Hematopoietic multipotent progenitor cell treated with erythropoietin and hydrocortisone succinate and interleukin-3 and kit ligand, for 6 days (in vitro differentiated cells): ENCODE measurements at places on chromosomes 11 and 22.

DNA sequence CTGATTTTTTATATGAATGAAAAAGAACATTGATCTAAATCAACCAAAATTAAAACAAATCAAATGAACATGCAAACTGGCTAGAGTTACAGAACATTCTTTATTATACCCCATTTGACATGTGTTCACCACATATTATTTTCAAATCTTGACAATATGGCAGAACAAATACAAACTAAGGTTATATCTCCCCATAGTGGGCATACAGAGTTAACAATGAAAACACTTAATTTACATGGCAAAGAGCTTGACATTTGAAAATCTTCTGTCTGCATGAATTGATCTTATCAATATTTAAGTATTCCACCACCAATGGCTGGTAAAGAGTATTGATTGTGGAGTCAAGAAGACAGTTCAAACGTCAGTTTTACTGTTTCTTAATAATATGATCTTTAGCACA, 197.9 kb upstream of the ANO3 start:
- no peak for DNase-seq

GRCh38 chr22:47686594-47687345, 924.3 kb downstream of the TBC1D22A start:
- DNase-seq, result no peak

DNA sequence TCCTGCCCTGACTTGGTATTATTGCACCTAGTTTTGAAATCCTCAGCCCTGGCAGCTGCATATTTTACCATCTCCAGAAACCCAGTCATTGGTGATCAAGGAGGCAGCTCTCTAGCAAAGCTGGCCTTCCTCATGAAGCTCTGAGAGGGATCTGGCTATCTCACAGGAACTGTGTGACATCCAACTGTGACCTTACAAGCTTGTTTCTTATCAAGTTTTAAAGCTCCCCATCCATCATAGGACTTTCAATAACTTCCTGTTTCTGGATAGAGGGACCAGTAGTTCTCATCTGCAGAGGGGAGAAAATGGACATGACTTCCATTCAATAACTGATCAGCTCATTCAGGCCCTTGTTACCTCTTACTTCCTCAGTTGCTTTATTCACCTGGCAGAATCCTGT, 18.2 kb downstream of the CALCA start:
- no peak for DNase-seq

- no peak for DNase-seq
These were observed 478.3 kb upstream of the ISX start for GRCh38 chr22:34587357-34588356.

DNA sequence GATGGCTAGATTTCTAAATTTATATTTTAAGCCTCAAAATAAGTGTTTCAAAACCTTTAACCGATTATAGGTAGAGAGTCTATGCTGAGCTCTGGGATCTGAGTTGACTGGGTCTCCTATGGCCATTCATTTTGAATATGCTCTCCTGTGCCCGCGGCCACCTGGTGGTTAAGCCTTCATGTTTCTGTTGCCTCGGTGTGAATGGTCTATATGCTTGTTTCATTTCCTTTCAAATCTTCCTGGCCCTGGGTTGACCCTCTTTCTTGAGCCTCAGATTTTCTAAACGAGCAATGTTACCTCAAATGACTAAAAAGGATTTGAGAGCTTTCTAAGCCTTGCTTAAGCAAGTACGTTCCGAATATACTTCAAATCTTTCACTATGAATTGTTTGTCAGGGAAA, 789.4 kb upstream of the KIRREL3 start:
- DNase-seq, result peak; percentile 45

- DNase-seq, result no peak
These were observed 4.8 kb downstream of the KIAA0930 start for GRCh38 chr22:45235851-45236342.

- DNase-seq, result no peak
These were observed 40.9 kb downstream of the ZC3H12C start for GRCh38 chr11:110134110-110134509.

GRCh38 chr11:105979997-105980703, 41.9 kb downstream of the MSANTD4 start:
- no peak for DNase-seq

DNA sequence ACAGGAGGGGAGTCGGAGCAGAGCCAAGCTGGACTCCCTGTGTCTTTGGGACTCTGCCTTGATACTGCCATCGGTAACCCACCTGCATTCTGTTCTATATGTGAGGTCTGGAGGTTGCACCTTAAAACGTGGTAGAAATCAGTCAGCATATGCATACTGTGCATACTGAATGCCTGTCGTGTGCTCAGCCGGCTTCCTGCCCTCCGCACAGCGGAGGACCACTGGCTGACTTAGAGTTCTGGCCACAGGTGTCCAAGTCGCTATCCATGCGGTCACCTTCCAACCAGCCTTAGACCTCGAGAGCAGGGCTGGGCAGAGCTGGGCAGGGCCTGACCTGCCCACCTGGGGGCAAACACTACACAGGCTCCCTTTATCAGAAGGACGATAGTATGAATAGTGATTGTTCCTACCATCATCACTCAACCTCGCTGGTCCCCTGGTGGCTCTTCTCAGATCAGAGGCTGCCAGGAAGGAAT, 3.8 kb downstream of the TBC1D10C start:
- DNase-seq, result no peak

- no peak for DNase-seq
These were observed 781 bp upstream of the TEF start for GRCh38 chr22:41380993-41381328.

- no peak for DNase-seq
These were observed 55.2 kb downstream of the PDE3B start for GRCh38 chr11:14698771-14699170.

DNA sequence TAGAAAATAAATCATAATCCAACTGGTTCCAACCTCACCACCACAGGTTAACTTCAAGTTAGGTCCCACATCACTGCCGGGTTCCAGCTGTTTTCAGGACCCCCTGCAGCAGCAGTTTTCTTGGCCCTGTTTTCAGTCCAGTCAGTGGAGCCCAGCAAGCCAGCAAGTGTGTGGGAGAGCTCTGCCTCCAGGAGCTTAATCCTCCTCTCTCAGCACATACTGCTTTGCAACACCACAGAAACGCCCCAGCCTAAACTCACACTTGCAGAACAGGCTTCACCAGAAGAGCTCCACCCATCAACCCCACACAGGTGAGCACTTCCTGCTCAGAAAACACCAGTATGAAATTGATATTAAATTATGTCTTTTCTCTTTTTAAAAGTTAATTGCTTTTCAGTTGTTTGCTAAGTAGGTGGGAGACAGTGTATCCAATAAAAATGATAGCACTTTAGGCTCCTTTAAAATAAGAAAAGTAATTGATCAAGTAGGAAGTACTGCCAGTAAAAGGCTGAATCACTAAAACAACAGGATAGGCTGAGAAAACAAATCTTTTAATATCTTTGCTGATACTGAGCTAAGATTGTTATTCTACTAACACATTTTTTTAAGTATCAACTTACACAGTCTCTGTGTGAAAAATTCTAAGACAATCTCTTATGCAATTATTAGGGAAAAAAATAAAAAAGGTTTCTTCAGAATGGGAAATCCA, 81.5 kb upstream of the TP53AIP1 start:
- DNase-seq, result no peak

DNA sequence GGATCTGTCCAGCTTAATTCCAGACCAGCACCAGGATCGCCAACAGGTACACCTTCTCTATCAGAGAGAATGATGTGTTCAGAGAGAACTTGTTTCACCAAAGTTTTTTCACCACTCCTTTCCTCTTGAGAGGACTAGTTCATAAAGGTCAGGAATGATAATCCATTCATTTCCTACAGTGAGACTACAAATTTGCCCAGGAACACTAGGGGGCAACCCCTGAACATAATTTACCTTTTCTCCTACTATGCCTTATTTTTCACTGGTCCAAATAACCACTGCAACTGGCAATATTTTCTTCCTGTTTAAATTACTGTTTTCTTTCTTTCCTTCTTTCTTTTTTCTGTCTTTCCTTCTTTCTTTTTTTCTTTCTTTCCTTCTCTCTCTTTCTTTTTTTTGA, 22.5 kb downstream of the CAVIN3 start:
- peak; percentile 37 for DNase-seq

- no peak for DNase-seq
These were observed 63.4 kb downstream of the KCNJ1 start for GRCh38 chr11:128803449-128804245.

- DNase-seq, result no peak
These were observed 114.4 kb downstream of the FBXO7 start for GRCh38 chr22:32589007-32589406.

- DNase-seq, result no peak
These were observed 14.5 kb downstream of the XNDC1N start for GRCh38 chr11:71913756-71914526.

- peak; percentile 45 for DNase-seq
These were observed 21.0 kb downstream of the SLC22A12 start for GRCh38 chr11:64611869-64612646.

GRCh38 chr22:39097098-39098020, at the start of gene APOBEC3H:
TSS of gene APOBEC3H (plus strand) at chr22:39097244. CDS start at chr22:39100279, 3,035 bp downstream.
- DNase-seq, result peak; percentile 76

- DNase-seq, result no peak
These were observed 738.6 kb downstream of the BRD1 start for GRCh38 chr22:49088801-49089791.

DNA sequence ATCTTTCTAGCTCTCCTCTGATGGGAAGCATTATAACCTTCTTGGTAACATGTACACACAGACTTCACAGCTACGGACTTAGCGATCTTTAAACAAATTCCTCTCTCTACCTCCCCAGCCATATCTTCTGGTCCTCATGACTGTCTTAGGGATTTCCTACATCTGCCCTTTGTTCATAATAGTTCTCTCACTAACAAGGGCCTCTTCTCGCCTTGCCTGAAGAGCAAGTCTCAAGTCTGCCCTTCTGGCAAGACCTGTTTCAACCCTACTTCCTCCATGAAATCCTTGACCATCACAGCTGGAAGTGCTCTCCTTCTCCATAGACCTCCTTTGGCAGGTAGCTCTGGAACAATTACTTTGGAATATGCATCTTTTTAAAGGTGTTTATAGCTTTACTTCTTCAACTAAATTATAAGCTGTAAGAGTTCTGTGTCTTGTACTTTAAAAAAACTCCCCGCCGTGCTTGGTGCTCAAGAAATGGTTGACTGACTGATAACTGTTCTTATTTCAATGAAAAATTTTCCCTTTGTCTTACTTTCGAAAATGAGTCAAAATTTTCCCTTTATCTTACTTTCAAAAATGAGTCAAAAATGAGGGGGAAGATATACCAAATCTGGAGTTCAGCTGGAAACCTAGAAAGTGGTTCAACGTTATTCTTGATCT, 34.7 kb downstream of the SNX19 start:
- no peak for DNase-seq

- DNase-seq, result no peak
These were observed 216.1 kb upstream of the ZBED5 start for GRCh38 chr11:11073996-11074395.

DNA sequence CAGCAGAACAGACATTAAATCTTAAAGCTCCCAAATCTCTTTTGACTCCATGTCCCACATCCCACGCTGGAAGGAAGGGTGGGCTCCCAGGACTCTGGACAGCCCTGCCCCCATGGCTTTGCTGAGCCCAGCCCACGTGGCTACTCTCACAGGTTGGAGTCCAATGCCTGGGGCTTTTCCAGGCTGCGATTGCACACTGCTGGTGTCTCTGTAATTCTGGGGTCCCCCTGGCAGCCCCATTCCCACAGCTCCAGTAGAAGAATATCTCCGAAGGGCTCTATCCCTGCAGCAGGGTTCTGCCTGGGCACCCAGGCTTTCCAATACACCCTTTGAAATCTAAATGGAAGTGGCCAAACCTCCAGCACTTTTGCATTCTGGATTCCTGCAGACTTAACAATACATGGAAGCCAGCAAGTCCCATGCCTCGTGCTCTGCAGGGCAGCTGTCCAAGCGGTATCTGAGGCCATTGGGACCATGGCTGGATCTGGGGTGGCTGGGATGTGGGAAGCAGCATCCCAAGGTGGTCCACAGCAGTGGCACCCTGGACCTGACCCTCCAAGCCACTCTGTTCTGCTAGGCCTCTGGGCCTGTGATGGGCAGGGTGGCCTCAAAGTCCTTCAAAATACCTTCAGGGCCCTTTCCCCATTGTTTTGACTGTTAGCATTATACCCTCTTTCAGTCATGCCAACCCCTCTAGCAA, 47.9 kb upstream of the TH start:
- DNase-seq, result no peak

GRCh38 chr11:94175535-94175934, 46.9 kb downstream of the PANX1 start:
- DNase-seq, result no peak

- peak; percentile 93 for DNase-seq
These were observed 20.3 kb downstream of the CLPB start for GRCh38 chr11:72413914-72414628.

- DNase-seq, result no peak
These were observed 8.7 kb upstream of the MRPL23 start for GRCh38 chr11:1938343-1939005.

DNA sequence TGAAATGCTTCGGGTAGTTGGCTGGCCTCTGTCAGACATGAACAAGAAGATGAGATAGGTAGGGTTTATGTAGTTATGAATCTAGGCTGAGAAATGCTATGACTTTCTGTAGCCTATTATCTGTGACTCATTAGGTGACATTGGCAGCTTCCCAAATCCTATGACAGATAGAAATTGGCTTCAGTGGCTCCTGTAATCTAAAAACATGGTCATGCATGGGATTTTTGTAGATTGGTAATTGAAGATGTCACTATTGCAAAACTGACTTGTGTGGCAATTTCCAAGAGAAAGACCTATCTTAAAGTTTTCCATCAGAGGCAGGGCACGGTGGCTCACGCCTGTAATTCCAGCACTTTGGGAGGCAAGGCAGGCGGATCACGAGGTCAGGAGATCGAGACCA, 29.4 kb upstream of the GRIK4 start:
- peak; percentile 72 for DNase-seq
